Thymus (tissue), 14 donors: ENCODE measurements at places on chromosomes 11 and 22.

- no peak for DNase-seq
Measured at GRCh38 chr11:63530021-63530420, 6.6 kb upstream of the PLAAT4 start.

DNA sequence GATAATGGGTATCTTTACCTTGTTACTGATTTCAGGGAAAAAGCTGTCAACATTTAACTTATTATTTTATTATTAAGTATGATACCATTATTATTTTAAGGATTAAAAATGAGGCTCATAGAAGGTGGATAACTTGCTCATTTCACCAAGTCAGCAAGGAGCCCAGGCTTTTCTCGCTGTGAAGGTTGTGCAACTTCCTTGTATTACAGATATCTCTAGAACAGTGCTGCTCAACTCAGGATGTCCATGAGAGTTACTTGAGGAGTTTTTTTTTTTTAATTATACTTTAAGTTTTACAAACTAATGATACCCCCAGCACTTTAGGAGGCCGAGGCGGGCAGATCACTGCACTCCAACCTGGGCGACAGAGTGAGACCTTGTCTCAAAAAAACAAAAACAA is 98.2 kb downstream of the INSC start:
- DNase-seq, result no peak

DNA sequence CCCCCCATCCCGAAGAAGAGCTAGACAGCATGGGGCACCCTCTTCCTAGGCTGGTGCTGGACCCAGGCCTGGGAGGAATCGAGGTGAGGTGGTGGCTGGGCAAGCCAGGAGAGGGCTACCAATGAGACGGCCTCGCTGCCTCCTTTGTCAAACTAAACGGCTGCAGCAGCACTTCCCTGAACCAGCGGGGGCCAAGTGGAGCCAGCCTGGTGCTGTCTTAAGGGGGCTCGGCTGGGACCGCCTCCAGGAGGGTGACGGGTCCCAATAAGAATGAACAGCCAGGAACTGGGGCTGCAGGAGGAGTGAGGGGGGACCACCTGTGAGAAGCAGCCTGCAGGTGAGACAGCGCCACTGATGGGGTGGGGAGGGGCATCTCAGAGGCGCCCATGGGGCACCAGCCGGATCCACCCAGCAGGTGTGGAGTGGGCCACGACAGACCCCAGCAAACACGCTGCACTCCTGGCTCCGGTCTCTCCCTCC is 17.1 kb downstream of the IFT27 start:
- no peak for DNase-seq

DNA sequence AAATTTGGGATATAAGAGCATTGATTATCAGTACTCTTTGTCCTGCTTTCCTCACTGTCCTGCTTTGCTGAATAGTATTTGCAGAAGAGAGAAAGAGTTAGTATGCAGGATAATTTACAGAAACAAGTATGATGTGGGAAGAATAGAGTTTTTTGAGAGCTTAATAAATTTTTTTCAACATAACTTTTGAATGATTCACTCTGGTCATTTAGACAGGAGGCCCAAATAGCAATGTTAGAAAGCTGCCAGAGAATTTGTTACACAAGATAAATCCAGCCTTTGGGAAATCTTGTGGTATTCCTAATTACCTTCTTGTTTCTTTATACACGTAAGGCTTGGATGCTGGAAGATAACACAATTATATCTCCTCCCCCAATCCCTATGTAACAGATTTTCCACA is 484.6 kb downstream of the CNTN5 start:
- no peak for DNase-seq

DNA sequence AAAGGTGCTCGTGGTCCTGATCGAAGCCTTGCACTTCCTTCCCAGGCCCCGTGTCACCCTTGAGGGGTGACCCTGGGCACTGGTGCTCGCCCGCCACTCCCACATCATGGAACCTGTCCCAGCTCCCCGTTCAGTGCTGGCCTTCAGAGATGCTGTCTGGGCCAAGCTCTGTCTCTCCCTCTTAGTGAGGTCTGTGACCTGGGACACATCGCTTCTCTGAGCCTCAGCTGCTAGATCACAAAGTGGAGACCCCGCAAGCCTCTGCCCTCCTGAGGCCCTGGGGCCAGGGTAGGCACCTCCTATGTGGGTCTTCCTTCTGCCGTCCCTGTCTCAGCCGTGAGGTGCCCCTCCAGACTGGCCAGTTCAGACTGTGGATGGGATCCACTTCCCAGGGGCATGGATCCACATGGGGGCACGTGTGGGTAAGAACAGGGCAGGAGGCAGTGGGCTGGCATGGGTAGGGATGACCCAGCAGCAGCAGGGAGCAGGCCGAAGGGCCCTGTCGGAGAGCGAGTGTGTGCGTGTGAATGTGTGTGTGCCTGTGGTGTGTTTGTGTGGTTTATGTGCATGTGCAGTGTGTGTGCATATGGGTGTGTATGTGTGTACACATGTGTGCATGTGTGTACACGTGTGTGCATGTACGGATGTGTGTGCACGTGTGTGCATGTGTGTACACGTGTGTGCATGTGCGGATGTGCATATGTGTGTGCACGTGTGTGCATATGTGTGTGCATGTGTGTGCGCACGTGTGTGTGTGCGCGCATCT is 1073.7 kb downstream of the BRD1 start:
- no peak for DNase-seq

DNA sequence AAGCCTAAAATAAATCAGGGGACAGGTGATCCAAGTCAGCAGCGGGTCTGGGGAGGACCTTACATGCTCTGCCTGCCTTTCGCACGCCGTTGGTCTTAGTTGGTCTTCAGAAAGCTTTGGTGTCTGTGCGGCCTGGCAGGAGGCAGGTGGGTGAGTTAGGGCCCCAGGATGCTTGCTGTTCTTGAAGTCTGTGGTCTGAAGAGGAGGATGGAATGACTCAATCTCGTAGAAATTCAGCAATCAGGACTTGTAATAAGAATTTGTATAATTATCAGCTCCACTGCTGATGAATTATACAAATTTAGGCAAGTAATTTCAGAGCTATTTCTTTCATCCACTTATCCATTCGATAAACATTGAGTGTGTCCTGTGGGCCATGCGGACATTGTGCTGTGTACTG is 138.5 kb downstream of the FEZ1 start:
- DNase-seq, result no peak
